ENCODE measurements at places on chromosomes 16 and 17.

DNA sequence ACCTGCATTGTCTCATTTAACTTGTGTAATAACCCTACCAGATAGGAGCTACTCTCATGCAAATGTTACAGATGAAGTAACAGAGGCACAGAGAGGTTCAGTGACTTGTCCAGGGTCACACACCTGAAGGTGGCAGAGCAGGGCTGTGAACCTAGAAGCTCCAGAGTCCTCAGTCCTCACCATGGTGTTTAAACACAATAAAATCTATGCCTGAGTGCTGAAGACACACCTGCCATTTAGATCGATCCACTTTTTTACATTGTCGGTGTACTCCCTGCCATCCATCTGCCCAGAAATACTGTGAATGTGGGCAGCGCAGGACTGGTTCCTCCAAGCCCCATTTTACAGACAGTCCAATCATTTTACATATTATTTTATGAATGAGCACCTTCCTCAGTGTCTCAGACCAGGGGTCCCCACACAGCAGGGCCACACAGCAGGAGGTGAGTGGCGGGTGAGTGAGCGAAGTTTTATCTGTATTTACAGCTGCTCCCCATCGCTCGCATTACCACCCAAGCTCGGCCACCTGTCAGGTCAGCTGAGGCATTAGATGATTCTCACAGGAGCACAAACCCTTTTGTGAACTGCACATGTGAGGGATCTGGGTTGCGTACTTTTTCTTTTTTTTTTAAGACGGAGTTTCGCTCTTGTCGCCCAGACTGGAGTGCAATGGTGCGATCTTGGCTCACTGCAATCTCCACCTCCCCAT, 5.6 kb downstream of the IL4R start:
- no peak for DNase-seq

GRCh38 chr17:63440127-63440769, 5.9 kb downstream of the CYB561 start:
- no peak for DNase-seq

DNA sequence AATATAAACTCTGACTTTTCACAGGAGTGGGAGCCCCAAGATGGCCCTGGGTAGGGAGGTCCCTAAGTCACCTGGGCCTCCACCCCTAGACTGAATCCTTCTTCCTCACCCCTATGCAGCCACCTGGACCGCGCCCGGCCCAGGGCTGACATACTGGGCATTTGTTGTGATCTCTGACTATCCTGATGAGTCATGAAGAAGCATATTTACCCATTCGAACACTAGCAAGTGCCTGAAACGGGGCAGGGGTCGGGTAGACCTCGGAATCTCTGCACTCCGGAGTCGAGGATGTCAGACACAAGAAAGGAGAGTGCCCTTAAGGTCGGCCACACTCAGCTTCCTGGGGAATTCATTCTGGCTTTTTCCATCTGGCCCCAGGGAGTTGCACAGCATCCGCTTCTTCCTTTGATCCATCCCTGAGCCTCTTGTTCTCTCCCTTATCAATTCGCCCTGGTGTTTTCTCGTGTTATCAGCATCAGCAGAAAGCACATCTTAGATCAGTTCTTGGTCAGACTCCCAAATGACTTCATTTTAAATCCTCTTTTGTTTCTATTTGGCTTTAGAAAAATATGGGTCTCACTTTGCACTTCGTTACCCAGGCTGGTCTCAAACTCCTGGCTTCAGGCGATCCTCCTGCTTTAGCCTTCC, 10.4 kb downstream of the METTL22 start:
- DNase-seq = no peak

GRCh38 chr16:64823481-64824075, 298.3 kb downstream of the CDH11 start:
- no peak for DNase-seq

DNA sequence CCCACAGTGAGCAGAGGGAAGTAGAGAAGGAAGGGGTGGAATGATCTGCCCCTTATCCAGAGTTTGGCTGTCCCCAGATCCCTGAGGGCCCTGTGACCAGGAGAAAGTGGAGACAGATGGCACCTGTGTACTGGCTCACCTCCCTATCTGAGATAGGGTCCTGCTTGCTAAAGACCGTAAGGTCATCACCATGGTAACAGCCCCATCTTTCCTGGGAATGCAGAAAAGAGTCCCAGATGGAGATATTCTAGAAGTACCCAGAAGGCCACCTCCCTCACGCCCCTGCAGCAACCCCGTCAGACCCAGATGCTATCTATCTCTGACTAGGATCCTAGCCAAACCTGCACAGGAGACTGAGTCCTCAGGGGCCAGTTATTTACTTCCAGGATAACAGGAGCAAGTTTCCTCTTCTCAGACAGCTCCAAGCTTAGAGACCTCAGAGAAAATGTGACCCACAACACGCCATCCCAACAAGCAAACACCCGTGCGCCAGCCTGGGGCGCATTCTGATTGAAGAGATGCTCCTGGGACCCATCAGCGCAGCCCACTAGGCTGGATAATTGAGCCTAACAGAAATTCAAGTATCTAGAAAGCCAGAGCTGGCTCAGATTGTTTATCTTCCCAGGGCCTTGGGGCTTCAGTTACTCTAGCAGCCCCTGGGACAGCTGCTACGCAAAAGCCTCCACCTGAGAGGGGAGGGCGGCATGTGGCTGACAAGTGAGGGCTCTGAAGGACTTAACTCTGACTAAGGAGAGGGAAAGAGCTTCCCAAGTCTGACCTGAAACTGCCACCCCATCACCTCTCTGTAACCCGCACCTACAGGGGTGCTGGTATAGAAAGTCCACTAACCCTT, 1.9 kb downstream of the ORMDL3 start:
- DNase-seq = no peak

- no peak for DNase-seq
These were observed 532 bp downstream of the KDM6B start for GRCh38 chr17:7834542-7834956.

DNA sequence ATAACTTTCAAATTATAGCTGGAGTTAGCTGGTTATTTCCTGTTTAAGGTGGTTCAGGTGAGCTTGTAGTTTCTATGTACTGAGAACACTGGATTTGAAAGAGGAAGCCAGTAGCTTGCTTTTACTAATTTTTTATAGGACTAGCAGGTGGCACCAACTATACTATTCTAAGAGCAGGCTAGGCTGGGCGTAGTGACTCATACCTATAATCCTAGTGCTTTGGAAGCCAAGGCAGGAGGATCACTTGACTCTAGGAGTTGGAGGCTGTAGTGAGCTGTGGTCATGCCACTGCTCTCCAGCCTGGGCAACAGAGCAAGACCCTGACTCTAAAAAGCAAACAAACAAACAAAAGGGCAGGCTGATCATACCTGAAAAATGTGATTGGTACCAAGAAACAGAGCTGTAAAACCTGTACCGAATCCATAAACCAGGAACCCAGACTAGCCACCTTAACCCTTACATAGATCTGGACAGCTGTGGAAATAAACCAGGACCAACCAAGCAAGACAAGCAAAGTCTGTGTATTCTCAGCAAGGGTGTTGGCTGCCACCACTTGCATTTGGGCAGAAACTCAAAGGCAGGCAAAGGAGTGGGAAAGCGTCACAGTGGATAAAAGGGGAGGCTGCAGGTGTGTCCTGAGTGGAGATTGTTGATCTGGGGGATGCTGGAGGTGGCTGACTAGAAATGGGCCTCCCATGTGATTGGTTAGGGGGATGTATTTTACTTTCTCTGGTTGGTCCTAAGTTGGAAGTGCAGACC, 36.3 kb downstream of the SLC47A1 start:
- no peak for DNase-seq

- no peak for DNase-seq
These were observed 32.7 kb upstream of the FOXF1 start for GRCh38 chr16:86477642-86478041.

- no peak for DNase-seq
These were observed 17.5 kb downstream of the ABCA9 start for GRCh38 chr17:69043098-69043734.

DNA sequence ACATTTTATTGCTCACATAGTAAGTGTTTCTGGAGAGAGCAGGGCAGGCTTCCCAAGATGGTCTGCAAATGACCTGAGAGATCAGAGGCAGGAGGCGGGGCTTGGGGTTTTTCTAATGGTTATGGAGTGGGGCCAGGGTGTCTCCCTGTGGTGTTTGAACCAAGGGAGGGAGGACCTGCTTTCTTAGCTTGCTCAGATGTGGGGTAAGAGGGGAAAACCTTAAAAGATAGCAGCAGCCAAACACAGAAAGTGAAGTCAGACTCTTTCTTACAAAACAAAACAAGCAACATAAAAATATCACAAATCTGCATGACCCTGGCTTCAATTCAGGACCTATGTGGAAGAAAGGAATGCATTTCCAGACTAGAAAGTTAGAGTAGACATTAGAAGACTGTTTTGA, 22.9 kb upstream of the DNAJA2 start:
- no peak for DNase-seq

DNA sequence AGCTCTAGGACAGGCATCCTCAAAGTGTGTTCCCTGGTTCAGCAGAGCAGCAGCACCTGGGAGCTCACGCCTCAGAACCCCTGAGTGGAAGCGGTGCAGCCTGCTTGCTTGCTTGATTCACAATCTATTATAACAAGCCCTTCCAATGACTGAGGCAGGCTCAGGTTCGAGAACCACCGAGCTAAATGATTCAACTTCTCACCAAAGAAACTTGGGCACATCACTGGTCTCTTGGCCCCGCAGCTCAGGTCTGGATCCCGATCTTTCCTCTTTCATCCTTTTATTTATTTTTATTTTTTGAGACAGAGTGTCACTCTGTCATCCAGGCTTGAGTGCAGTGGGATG, 24.5 kb downstream of the CLUH start:
- DNase-seq = no peak

All from DMS153 (cell line).